ENCODE measurements at places on chromosomes 7 and 10.
A peak's percentile ranks its signal among the peaks of the same experiment; 100 is the strongest.

DNA sequence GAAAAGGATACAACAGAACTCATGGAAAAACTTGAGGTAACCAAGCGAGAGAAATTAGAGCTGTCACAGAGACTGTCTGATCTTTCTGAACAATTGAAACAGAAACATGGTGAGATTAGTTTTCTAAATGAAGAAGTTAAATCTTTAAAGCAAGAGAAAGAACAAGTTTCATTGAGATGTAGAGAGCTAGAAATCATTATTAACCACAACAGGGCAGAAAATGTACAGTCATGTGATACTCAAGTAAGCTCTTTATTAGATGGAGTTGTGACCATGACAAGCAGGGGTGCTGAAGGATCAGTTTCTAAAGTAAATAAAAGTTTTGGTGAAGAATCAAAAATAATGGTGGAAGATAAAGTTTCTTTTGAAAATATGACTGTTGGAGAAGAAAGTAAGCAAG lies 62.1 kb downstream of the AKAP9 start:
- no peak for DNase-seq

DNA sequence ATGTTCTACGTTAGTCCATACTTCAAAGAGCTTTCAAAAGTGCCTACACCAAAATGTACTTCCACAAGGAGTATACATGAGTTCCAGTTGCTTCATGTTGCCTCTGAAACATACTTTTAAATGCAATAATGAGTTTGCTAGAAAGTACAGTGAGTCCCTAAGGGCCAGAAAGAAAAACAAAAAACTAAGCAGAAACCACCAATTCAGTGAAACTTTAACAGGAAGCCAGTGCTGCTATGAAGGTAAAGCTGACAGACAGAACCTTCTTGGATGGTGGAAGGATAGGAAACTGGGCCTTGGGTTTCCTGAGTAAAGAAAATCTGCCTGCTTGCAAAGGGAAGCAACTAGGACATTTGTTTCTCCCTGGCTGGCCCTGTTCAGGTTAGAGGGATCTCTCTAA lies 104.2 kb downstream of the CTTNBP2 start:
- no peak for DNase-seq

GRCh38 chr10:98415731-98416119 lies 743 bp upstream of the PYROXD2 start:
- DNase-seq = peak; percentile 23

DNA sequence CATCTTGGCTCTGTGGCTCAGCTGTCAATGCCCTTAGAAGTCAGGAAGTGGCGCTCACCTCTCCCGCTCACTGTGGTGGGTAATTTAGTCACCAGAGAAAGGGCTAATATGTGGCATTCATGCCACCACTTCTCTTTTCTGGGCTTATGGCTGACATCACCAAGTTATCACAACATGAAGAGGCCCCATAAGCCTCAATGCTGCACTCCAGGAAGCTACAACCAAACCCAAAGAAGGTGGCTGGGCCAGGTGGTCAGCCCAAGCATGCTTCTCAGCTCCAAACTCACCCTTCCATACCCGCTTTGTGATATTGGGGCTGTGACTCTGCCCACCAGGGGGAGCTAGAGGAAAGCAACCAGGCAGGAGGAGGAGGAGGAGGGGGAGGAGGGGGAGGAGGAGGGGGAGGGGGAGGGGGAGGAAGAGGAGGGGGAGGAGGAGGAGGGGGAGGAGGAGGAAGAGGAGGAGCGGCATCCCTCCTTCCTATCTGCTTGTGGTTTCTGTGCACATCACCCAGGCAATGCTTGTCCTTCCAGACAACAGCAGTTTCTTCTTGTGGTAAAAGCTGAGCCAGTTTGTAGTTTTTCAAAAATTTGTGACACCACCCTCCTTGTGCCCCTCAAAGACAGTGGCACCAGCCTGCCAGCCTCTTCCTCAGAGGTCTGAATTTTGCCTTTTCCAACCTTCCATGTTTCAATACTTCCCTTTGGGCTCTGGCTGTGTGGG lies 42.1 kb downstream of the CYP26A1 start:
- peak; percentile 18 for DNase-seq

- DNase-seq = no peak
Measured at GRCh38 chr7:3670898-3671297, 369.8 kb downstream of the SDK1 start.

DNA sequence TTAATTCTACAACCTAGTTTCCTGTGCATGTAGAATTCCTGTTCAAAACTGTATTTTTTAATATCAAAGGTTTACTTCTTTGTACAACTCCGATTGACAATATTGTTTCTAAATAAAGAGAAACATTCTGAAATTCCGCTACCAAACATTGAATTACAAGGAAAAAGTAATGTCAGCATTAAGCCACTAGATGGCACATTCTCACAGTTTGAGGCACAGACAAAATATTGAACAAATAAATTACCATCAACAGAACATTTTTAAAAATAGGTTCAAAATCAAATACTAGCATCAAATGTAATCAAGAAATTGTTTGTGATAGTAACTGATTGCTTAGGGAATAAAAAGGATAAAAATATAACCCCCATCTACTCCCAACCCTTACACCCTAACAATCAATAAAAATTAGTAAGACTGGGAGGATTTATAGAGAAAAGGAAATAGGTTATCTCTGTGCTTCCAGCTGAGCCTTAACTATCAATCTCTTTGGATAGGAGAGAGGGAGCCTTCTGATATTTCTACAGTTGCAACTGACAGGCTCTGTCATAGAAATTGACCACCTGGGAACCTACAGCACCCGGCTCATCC lies 86.6 kb upstream of the C7orf33 start:
- peak; percentile 10 for DNase-seq

DNA sequence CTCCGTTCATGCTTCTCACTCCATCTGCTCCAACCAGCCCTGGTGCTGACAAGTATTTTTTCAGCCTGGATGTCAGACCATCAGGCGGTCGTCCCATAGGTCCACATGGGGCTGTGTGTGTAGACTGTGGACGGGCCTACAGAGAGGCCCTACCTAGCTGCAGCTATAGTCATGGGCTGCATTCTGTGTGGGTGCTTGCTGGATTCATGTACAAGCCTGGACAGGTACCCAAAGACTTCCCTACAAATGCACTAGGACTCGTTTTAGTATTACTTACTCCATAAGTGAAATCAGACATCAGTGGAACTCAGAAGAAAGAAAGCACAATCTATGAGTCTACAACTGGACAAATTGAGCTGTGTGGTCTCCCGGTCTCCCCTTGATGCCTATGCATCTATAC lies 146.8 kb downstream of the PKD1L1 start:
- no peak for DNase-seq

GRCh38 chr7:47446871-47447466 lies 134.9 kb downstream of the TNS3 start:
- no peak for DNase-seq

GRCh38 chr10:29839826-29840515 lies 205.2 kb upstream of the SVIL start:
- DNase-seq = no peak

GRCh38 chr7:152120776-152121175 lies 95.3 kb downstream of the GALNT11 start:
- no peak for DNase-seq

GRCh38 chr10:30491204-30491915 lies 57.4 kb downstream of the MAP3K8 start:
- DNase-seq = no peak

- DNase-seq = no peak
Measured at GRCh38 chr10:46223064-46223480, 63.7 kb upstream of the ANTXRL start.

DNA sequence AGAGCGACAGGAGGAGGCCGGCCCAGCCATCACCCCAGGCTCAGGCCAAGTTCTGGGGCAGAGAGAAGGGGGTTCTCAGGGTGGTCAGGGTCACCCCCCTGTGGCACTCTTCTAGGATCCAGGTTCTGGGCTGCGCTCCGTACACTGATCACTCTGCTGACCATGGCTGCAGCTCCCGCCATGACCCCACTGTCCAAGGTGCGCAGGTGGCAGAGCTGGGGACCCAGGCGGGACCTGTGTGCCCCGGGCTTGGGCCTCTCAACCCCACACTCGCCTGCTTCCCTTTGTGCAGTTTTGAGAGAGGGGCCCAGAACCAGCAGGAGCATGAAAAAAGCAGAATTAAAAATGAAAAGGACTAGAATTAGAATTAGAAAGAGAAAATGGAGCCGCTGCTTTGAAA lies 227.1 kb downstream of the FANK1 start:
- no peak for DNase-seq

DNA sequence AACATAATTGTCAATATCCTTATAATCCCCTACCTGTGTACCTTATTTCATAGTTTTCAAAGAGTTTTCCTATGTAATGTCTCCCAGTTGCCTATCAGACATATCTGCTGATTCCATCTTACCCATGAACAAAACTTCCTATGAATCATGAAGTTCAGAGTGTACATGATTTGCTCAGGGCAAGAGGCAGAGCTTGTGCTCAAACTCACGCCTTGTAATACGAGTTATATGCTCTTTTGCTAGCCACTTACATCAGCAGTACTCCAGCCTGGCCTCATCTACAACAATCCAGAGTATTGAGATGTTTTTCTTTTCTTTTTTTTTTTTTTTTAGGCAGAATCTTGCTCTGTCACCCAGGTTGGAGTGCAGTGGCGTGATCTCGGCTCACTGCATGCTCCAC lies 11.8 kb downstream of the PKD2L1 start:
- DNase-seq = no peak

DNA sequence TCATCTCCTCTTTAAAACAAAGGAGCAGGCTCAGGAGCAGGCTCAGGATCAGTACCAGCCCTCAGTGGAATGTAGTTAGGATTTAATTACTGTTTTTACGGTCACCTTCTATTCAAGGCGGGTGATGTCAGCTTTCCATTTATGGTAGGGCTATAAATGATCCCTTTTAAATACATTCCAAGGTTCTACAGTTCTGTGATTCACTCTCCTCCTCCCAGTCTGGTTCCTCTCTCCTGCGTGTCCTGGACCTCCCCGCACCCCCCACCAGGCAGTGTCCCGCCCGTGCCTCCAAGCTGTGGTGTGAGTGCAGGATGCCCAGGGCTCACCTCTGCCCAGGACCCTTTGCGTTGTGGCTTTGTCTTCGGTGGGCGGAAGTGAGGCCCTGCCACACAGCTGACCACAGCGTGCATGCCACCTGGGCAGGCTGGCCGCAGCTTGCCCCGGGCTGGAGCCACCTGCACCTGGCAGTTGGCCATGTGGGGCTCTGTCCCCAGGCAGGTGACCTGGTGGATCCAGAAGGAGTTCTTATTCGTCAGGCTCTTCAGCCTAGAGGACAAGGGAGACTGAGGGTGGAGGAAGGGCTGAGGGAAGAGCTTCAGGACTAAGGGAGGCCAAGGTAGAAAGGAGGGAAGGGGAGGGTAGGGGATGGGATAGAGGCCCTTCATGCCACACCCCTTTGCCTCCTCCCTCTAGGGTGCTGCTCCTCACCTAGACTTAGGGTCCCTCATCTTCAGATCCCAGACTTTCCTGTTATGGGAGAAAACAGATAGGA lies 9.1 kb downstream of the LOXL4 start:
- no peak for DNase-seq

DNA sequence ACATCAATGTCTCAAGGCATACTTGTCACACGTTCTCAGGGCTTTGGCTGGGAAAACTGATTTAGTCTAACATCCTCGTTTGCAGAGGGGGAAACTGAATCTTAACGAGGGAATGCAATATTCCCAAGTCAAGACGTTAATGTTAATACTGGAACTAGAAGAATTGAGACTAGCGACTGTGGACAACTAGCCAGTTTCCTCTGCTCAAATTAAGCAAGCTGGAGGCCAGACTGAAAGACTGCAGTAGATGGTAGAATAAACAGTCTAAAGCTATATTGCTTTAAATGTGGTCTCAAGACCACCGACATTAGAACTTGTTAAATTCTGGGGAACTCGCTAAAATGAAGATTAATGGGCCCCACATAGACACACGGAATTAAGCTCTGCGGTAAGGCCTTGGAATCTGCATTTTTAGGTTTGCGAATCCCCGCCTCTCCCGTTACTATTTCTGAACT lies 639 bp upstream of the TFAM start:
- no peak for DNase-seq

DNA sequence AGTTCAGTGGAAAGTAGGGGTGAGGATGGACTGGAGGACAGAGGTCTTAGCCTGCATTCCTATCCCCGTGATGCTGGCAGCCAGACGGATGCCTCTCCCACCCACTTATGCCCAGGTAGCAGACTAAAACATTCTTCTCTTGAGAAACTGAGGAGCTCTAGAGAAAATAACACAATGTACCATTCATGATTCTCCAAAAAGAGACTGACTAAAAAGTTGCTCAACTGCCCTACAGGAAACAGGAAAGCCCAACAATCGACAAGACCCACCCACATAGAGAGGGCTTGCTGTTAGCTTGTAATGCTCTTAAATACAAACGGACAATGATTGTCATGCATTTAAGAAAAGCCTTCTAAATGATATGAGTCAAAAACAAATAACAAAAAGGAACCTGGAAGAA lies 33.2 kb upstream of the PDE1C start:
- DNase-seq = no peak

DNA sequence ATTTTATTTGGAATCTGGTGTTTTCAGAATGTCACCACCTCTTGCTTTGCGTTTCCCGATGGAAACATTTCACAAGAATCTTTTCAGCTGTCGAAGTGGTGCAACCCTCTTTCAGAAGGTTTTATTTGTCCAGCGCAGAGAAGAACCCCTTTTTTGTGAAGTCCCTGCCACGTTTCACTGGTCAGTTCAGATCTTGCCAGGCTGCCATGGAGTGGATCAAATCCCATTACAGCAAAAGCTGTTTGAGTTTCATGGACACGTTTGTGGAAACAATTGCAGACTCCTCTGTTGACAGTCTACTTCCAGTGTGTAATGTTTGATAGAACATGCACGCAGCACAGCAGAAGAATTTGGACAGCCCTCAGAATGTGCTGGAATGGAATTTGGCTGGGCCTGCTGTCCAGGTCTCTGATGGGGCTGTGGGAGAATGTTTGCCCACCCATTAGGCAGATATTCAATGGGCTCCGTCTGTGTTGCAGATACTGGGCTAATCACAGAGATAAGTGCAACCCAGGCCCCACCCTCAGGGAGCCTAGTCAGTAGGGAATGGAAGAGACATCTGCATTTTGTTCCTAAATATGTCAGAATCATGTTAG lies 143.2 kb downstream of the GRK5 start:
- DNase-seq = no peak

DNA sequence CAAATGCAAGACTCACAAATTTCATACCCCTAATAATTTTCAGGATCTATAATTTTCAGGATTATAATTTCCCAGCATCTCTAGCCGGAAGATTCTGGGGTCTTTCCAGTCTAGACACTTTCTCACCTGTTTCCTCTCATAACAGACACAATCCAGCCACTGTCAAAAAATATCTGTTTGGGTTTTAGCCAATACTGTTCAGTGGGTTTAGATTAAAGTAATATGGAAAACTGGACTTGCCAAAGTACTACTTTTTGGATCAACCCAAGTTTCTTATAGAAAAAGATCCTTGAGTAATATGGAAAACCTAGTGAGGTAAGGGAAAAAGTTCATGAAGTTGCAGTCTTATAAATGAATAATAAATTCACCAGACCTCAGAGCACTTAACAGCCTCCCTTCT lies 62.1 kb upstream of the NEBL start:
- no peak for DNase-seq

GRCh38 chr7:50982626-50983025 lies 199.9 kb upstream of the GRB10 start:
- no peak for DNase-seq
